ENCODE measurements at places on chromosomes 2 and 18.

DNA sequence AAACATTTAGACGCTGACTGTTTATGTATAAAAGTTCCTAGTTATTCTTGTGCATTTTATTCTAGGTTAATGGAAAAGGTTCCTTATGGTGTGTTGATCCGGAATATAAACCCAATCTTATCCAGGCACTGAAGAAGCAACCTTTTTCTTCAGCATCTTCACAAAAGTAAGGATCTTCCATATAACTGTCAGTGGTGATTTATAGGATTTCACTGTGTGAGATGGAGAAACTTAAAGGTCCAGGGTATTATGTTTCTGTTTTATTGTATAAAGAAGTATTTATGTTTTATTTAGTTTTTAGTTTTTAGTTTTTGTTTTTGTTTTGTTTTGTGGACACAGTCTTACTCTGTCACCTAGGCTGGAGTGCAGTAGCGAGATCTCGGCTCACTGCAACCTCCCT lies 171.0 kb upstream of the STON1 start:
- DNase-seq: no peak

DNA sequence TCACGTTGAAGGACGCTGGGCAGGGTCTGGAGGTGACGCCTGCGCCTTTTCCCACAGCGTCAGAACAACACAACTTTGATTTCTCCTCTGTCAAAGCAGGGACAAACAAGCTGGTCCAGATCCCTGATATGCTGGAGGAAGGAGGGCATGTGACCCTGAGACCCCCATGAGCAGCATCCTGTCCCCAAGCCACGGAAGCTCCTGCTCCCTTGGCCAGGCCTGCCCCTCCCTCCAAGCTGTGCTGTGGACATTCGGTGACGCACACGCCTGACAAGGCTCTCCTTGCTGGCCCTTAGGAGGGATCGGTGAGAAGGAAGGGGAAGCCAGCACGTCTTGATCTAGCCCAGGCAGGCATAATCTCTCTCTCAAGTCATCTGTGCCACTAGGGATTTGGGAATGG lies 11.3 kb downstream of the MLPH start:
- DNase-seq: no peak

- no peak for DNase-seq
Observed at GRCh38 chr2:147792966-147793617, 51.7 kb upstream of the ACVR2A start.

DNA sequence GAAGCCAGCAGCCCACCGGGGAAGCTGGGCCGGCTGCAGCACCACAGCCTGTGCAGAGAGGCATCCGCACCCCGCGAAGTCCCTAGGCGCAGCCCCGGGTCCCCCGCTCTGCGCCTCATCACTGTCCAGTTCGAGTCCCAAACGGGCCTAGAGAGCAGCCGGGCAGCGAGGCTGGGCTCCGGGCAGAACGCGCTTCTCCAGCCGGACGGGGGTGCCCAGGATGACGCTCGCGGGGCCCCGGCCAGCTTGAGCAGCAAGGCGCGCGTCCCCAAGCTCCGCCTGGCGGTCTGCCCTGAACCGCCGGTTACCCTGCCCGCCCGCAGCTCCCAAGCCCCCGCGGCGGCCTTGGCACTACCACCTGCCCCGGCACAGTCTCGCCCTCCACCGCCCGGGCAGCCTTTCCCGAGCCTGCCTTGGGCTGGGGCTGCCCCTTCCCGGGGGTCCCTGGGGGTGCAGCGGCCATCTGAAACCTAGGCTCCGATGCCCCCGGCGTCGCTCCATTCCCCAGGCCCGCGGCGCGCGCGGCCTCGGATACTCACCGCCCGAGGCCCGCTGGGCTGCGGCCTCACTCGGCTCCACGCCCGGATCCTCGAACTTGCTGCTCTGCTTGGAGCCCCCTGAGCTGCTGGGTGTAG lies 591 bp downstream of the SLC16A14 start:
- DNase-seq: peak; percentile 44

GRCh38 chr18:8943900-8944870 lies 158.3 kb upstream of the NDUFV2 start:
- no peak for DNase-seq

DNA sequence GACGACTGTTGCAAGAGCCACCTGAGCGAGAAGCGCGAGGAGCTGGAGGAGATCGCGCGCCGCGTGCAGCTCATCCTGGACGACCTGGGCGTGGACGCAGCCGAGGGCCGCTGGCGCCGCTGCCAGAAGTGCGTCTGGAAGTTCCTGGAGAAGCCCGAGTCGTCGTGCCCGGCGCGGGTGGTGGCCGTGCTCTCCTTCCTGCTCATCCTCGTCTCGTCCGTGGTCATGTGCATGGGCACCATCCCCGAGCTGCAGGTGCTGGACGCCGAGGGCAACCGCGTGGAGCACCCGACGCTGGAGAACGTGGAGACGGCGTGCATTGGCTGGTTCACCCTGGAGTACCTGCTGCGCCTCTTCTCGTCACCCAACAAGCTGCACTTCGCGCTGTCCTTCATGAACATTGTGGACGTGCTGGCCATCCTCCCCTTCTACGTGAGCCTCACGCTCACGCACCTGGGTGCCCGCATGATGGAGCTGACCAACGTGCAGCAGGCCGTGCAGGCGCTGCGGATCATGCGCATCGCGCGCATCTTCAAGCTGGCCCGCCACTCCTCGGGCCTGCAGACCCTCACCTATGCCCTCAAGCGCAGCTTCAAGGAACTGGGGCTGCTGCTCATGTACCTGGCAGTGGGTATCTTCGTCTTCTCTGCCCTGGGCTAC lies 1.2 kb downstream of the KCNF1 start:
- DNase-seq: no peak

GRCh38 chr18:48836231-48836805 lies 114.4 kb downstream of the SMAD7 start:
- no peak for DNase-seq

- DNase-seq: no peak
Observed at GRCh38 chr18:10558967-10559298, 33.1 kb downstream of the NAPG start.

DNA sequence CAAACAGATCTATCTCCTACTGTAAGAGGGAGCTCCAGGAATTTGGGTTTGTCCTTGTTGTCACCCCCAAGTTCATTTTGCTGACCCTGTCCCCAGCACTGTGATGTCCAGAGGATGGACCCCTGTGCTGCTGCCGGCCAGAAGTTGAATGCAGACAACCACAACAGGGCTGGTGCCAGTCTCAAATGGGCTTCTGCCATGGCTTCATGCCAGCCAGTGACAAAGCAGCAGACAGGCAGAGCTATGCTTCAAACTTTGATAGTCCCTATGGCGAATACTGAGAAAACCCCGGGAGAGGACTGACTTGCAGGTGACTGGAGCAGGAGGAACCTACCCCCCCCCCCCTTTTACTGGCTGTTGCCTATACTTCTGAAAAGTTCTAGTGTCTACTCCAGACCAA lies 3.2 kb downstream of the SMAD7 start:
- DNase-seq: no peak

- DNase-seq: no peak
Observed at GRCh38 chr18:70295192-70296188, 6.6 kb downstream of the SOCS6 start.

DNA sequence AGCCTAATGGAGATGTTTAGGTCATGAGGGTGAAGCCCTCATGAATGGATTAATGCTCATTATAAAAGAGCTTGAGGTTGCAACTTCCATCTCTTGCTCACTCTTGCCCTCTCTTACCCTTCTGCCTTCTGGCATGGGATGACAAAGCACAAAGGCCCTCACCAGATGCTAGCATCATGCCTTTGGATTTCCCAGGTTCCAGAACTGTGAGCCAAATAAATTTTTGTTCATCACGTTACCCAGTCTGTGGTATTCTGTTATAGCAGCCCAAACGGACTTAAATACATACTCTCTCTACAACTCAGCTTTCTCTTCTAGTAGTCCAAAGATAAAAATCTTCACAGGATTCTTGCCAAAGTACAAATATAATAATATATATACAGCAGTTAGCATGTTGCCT lies 75.8 kb downstream of the LNPK start:
- no peak for DNase-seq

GRCh38 chr2:68912732-68913131 lies 40.0 kb downstream of the GKN2 start:
- no peak for DNase-seq

DNA sequence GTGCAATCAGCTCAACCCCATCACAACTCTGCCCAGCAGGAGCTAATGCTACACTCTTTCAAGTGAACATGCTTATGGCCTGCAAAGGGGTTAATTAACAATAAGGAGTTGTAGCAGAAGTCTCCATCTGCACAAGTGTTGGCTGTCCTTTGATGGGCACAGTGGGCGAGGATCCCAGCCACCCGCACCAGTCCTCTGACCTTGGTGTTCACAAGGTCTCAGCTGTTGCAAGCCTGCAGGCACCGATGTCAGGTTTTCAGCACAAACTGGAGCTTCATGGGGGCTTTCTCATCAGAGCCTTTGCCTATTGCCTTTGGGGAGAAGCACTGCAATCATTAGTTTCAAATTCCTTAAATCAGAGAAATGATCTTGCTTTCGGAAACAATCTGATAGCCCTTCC lies 60.9 kb upstream of the TMEM178A start:
- DNase-seq: no peak

- no peak for DNase-seq
Observed at GRCh38 chr2:135825550-135826176, 11.3 kb downstream of the LCT start.

DNA sequence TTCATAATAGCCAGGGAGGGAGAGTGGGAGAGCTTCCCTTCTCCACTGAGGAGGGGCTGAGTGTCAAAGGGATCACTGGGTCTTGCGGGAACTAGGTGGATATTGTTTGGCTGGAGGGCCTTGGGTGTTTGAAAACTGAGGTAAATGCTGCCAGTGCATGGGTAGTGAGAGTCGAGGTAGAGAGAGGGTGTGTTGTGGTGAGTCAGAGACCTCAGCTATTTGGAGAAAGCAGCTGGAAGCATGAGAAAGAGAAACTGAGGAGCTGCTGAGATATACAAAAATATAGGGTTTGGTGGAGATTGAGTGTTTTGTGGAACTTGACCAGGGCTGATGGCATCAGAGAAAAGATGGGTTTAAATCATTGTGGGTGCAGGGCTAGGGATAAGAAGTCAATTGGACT lies 127.0 kb upstream of the CCDC195 start:
- no peak for DNase-seq

DNA sequence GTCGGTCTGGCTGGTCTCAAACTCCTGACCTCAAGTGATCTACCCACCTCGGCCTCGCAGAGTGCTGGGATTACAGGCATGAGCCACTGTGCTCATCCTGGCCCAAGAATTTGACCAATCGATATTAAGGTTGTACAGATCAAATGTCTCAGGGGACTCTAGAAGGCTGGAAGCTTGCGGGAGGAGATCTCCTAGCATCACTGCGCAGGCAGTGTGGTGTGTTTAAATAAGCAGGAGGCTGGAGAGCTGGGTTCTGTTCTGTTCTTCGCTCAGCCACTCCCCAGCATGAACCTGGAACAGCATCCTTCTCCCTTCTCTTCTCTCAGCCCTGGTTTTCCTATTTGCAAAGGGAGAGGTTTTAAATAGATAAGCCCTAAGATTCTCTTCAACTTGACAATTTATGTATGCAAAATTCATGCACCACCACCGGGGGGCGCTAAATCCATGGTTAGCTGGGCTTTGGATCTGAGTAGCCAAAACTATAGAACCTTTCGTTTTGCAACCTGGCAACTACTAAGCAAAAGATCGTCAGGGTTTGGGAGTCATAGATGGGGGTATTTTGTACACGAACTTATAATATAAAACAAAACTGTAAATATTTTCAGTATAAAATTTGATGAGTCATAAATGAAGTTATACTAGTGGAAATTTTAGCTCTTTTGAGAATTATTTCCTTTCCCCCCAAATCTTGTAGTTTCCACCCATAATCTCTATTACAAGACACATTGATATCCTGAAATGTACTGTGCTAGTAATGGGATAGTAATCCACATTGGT lies 60.6 kb downstream of the SLC16A14 start:
- peak; percentile 63 for DNase-seq

DNA sequence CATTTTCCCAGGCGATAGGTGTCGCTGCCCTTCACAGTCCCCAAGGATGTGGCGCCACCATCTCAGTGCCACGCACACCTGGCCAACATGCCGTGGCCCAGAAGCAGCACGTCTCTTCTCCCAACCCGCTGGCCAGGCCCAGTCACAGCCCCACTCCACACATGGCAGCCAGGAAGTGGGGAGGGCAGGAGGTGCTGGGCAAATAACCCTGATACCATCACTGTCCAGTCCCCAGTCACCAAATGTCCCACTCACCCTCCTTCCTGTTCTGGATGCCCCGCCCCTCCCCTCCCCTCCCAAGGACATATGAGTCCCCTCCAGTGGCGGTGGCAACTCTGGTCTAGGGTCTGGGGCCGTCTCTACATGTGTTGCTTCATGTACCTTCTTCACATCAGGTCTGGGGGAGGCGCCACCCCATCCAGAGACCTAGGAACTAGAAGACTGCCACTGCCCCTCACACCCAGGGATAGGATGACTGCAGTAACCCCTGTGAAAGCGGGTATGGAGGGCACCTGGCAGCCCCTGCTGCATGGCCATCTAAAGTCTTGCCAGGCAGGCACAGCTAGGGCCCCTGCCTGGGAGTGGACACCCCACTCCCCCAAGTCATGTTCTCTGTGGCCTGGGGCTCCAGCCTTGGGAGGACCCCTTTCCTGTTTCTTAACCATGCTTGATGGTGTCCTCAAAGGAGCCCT lies 7.3 kb upstream of the CAPN10 start:
- DNase-seq: no peak

DNA sequence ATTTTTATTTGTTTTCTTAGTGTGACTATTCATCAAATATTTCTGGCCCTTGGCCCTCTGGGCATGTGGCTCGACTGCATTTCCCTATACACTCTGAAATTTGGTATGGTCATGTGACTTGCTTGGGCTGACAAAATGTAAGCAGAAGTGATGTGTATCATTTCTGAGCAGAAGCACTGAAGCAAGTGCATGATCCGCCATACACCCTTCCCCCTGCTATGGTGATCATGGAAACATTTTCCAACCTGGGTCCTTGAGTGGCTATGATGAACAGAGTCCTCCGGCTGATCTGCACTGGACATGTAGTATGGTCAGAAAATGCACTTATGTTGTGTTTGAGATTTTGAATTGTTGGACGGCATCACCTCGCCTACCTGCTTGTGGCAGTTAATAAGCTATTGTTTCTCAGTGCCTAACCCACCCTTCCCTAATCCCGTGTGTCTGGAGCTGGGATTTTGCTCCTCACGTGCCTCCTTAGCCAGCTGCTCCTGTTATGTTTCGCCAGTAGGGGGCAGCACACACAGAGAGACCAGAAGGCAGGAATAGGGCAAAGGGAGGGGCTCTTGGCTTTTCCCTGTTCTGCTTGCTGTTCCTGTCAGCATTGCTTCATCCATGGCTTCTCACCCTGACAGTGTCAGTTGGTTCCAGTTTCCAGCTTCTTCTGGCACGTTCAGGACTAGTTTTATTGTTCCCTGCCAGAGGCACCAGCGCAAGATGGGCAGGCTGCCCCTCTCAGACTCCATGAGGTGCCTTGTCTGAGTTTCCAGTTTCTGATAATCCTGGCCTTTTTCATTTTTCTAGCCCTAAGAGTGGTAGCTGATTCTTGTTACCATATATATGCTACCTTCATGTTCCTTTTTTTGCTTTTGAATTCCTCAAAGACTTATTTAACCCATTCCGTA lies 207.4 kb downstream of the ARL6IP6 start:
- no peak for DNase-seq

Data from stimulated activated CD4-positive, alpha-beta T cell treated with anti-CD3 and anti-CD28 coated beads, Interleukin-15, amount 100 ng/mL, for 1 hour (primary cell).